ENCODE measurements at places on chromosomes 5 and 9.

DNA sequence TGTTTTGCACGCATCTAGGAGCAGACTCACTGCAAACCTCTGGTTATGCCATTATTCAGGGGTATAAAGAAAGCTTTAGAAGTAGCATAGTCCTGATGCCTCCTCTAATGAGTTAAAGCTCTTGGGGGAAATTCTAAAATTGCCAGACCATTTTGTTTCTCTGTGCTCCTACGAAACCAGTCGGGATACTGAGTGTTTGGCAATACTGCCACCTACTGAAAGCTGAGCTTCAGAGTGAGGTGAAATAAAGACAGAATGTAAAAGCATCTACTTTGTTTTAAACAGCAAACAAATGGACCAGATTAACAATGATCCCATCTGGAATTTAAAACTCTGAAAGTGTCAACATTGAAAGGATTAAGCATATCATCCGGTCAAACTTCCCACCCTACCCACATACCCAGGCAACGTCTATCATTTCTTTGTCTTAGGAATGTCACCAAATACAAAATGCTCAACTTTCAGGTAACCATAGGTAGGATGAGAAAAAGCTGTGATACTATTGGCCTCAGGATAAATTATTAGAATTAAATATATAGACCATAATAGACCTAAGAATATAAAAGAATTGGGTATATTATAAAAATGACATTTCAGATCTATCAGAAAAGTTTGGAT lies 77.8 kb upstream of the SHISAL2B start:
- no peak for DNase-seq

DNA sequence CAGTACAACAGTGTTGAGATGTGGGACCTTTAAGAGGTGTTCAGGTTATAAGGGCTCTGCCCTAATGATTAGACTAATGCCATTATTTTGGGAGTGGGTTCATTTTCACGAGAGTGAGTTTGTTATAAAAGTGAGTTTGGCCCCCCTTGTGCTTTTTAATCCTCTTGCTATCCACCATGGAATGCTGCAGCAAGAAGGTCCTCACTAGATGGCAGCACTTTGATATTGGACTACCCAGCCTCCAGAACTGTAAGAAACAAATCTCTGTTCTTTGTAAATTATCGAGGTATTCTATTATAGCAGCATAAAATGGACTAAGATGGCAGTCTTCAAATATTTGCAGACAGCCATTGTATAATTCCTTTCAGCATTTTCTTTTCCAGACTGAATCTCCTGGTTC lies 212.4 kb downstream of the LRRC70 start:
- no peak for DNase-seq

DNA sequence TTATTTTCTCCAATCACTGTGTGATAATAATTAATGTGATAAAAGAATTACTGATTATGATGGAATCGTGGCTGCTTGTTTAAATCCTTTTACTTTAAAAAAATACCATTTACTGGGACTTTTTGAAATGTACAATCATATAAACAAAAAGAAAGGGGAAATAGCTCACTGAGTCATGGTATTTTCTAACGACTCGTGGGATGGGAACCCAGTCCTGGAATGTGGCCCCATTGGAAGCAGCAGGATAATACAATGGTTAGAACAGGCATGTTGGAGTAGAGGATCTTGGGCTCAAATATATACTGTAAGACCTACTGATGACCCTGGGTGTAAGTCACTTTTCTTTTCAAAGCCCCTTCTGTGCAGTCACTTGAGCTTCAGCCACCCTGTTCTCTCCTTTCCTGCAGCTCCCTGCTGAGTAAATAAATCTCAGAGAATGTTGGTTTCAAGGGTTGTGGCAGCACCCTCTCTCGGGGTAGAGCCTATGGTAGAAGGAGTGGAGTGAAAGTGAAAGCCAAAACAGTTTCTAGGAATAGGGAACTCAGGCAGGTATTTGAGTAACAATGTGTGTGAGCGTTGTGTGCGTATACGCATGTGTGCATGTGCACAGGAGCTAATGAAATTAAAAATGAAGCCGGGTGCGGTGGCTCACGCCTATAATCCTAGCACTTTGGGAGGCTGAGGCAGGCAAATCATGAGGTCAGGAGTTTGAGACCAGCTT lies 40.8 kb upstream of the LARP1 start:
- DNase-seq = no peak

DNA sequence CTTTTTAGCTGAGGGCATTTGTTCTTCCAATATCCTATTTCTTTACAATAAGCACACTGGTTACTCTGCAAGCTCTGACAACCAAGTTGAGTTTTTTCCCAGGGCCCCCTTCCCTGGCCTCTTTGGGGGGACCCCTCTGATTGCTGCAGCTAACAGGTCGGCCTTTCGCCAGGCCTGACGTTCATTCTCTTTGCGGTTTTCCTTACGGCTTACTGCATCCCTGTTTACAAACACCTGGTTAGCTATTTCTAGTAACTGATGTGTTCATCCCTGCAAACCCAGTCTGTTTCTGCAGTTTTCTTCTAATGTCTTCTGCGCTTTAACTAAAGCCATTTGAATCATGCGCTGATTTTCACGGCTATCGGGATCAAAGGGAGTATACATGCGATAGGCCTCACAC lies 37.5 kb upstream of the PPP1R26 start:
- DNase-seq = no peak

DNA sequence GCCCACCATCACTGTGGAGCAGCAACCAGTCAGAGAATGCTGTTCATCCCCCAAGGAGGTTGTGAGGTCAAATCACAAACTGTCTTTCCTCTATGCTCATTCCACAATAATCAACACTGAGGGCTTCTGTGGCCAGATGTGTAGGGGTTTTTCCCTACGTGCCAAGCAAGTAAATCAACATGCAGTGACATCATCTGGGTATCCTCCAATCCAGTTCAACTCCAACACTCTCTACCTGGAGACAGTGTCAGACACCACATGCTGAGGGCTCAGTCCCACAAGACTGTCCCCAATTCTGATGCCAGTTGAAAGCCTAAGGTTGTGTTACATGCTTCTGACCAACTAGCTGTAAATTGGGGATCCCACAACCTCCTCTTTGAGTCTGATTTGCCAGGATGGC lies 57.3 kb upstream of the DMRT1 start:
- no peak for DNase-seq

- no peak for DNase-seq
Observed at GRCh38 chr9:25913806-25914205, 235.6 kb upstream of the TUSC1 start.

DNA sequence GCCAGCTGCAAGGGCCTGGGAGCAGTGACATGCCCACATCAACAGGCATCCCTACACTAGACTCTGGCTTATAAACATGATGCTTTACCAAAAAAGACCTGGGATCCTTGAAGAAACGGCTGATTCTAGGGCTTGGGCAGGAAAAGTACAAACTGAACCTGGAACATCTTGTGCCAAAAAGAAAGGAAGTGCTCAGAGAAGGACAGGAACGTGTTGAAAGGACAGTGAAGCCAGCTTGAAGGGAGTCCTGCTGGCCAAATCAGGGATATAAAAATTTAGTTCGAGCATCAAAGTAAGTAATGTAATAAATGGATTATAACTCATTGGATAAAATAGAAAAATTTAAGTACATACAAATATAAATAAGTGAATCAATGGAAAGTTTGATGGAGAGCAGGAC lies 58.1 kb downstream of the ALDH7A1 start:
- no peak for DNase-seq

DNA sequence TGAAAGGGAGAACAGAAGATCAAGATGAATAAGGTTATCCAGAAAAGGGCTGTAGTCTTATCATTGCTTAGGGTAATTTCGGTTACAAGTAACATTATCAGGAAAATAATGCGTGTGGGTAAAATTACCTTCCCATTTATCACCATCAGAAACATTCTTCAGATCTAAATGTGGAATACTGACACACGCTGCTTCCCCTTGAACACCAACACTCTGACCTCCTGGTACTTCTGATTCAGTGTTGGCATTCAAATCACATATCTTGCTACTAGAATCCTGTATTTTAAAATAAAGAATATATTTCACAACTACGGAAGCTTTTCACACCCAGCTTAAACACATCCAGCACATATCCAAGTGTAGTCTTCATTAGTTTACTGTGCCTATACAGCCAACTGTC lies 70.2 kb downstream of the PKD2L2 start:
- DNase-seq = no peak

- DNase-seq = no peak
Observed at GRCh38 chr9:69115621-69116020, 58.5 kb upstream of the TJP2 start.

DNA sequence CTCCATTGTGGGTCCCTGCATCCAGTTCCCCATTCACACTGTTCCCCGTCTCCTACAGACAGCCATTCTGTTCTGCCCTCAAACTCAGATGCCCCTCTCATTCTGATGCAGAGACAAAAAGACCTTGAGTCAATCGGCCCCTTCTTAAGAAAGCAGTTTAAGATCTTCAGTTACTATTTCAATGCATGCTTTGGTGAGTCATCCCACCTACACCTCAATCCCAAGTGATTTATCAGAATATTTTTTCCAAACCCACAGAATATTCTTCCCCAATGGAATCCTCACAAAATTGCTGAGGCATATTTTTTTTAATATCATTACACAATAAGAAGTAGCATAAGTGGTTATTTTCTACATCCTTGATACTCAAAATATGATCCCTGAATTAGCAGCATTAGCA lies 92.4 kb upstream of the SLC1A1 start:
- DNase-seq = no peak

DNA sequence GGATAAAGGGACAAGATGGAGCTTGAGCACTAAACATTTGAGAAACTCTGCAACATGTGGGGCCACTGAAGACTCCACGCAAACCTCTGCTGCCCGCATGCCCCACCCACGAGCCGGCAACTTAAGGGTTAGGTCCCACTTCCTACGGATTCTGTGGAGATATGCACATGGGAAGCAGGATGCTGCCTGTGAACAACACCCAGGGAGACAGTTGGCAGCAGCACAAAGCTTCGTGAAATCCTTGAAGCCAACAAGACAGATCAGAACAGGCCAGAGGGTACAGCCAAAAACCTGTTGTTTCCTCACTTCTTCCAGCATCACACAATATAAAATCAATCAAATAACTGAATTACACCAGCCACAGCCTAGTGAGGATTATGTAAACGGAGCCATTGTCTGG lies 270.4 kb downstream of the ENC1 start:
- DNase-seq = no peak

DNA sequence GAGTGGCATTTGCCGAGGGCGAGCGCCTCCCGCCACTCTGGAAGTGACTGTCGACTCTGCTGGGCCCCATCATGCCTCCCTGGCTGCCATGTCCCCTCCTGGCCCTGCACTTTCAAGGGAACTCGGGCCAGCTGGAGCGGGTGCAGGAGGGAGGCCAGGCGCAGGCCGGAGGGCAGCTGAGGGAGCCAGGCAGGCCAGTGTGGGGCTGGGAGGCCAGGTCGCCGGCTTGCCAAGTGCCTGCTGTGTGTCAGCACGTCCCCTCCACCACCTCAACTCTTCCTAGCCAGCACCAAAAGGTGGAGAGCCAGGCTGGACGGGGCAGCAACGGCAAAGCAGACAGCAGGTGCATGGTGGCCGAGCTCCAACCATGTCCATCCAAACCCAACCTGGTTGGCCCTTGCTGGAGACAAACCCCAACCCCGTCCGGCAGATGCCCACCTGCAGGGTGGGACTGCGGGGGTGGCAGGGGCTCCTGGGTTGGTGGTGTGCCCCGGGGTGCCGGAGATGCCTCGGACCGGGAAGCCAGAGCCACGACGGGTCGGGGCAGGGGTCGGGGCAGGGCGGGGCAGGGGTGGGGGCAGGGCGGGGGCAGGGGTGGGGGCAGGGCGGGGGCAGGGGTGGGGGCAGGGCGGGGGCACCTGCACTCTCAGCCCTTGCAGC lies 36.5 kb upstream of the EGFL7 start:
- no peak for DNase-seq

DNA sequence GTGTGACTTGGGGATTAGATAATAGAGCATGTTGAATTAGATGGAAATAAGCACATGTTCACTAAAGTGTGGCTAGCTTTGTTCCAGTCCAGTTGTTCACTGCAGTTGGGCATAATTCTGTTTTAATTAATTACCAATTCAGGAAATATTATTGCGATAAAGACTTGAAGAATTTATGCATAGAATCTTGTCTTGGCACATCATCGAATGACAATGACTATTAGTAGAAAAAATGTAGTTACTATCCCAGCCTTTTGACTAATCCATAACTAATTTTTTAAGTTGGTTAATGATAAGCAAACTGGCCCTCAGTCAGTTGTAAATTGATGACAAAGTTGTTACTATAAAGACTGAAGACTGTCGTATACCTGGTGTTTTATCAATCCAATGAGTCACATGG lies 10.5 kb downstream of the LNPEP start:
- no peak for DNase-seq

DNA sequence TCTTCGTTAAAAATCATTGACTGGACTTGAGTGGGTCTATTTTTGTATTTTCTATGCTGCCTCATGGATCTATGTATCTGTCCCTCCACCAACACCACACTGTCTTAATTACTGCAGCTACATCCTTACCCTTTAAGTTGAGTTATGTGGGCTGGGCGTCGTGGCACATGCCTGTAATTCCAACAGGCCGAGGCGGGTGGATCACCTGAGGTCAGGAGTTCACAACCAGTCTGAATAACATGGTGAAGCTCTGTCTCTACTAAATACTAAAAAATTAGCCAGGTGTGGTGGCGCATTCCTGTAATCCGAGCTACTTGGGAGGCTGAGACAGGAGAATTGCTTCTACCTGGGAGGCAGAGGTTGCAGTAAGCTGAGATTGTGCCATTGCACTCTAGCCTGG lies 48.2 kb downstream of the XRCC4 start:
- DNase-seq = no peak

DNA sequence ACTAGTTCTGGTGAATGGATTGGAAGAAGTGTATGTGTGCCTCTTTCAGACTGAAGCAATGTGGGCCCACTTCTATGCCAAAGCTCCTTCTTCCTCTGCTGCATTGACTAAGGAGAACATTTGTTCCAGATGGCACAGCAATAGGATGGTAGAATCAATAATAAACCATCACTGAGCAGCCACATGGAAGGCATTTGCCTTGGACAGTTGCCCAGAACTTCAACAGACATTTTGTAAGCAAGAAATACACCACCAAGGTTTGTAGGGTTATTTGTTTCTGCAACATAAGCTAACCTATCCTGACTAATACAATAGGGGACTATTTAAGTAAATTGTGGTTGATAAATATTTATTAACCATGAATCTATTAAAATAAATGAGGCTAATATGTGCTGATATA lies 37.7 kb upstream of the CSNK1G3 start:
- DNase-seq = no peak

DNA sequence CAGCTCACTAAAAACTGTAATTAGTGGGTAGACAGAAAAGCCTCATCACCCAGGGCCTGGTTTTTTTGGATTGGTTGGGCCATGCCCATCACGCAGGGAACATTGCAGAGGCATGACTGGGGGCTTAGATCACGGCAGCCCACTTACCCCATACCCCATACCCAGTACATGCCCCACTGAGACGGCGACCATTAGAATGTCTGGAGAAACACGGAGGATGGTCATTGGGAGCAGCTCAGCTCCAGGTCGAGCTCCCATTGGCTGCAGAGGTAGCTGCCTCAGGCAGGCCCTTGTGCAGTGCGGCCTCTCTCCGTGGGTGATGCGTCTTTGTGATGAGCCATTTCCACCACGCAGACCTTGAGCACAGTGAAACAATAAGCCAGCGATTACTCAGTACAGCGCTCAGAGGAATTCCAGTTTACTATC lies 204.0 kb downstream of the GADD45G start:
- no peak for DNase-seq

GRCh38 chr9:127210851-127211730 lies 53.5 kb upstream of the GARNL3 start:
- DNase-seq = no peak

GRCh38 chr5:74311961-74312360 lies 328.6 kb downstream of the ENC1 start:
- no peak for DNase-seq

All from activated T-cell treated with anti-CD3 and anti-CD28 coated beads, Interleukin-2, amount 50 U/mL, for 4 hours (primary cell).